Effector memory CD4-positive, alpha-beta T cell (primary cell): ENCODE measurements at places on chromosomes 13 and 19.

DNA sequence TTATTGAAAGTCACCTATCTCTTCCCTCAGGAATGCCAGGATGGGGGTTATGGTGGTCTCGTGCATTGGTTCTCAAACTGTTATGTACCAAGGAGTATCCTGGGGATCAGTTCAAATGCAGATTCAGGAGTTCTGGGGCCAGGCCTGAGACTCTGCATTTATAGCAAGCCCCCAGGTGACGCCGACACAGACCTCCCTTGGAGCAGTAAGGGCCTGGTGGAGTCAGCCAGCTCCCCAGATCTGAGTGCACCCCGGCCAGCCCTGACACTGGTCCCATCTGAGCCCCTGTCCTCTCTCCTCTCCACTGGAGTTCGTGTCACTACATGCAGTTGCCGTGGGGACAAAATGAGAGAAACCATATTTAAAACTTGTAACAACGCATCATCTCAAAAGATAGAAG lies 112.9 kb downstream of the COL4A2 start:
- H3K4me1 ChIP-seq = peaks cover 4% of the 10 kb centered on the region
- no peak overlapping the region for H3K27ac ChIP-seq
- H3K27me3 ChIP-seq = peaks cover 20% of the 10 kb centered on the region
- H3K4me3 ChIP-seq = no peak overlapping the region
- H3K36me3 ChIP-seq = no peaks in the 10 kb centered on the region

DNA sequence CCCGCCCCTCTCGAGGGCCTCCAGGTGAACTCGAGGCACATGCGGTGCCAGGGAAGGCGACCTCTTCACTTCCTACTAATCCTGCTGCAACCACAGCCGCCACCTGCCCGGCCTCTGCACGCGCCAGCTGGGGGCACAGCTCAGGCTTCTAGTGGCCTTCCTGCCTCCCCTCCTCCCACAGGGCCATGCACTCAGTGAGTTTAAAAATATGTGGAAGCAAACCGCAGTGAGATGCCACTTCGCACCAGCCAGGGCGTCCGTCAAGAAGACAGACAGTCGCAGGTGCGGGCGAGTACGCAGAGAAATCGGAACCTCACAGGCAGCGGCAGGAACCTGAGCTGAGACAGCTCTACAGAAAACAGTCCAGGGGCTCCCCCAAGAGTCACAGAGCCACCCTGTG lies 10.4 kb downstream of the LMNB2 start:
- no peaks in the 10 kb centered on the region for H3K4me1 ChIP-seq
- no peak for DNase-seq
- H3K4me3 ChIP-seq = no peak overlapping the region
- H3K27me3 ChIP-seq = no peaks in the 10 kb centered on the region
- H3K36me3 ChIP-seq = peaks cover 15% of the 10 kb centered on the region

GRCh38 chr19:14347999-14348889 lies 33.0 kb upstream of the ADGRE5 start:
- H3K4me3 ChIP-seq = peak overlapping the region; percentile 22
- H3K36me3 ChIP-seq = no peaks in the 10 kb centered on the region
- H3K4me1 ChIP-seq = peaks cover 16% of the 10 kb centered on the region
- DNase-seq = peak; percentile 42

DNA sequence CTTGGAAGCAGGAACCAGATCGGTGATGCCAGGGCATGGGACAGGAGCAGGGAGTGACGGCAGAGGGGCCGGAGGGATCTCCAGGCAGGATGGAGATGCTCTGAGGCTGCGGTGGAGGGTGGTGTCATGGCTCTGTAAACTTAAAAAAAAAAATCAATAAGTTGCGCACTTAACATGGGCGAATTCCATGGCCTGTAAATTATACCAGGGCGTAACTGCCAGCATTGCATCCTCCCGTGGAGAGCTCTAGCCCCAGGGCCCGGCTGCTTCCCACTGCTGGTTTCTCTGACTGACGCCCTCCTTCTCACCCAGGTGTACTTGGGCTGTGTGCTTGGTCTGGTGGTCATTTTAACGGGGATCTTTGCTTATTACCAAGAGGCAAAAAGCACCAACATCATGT lies 8.7 kb downstream of the ATP12A start:
- DNase-seq = no peak
- no peaks in the 10 kb centered on the region for H3K27me3 ChIP-seq
- H3K36me3 ChIP-seq = no peaks in the 10 kb centered on the region
- no peak overlapping the region for H3K27ac ChIP-seq
- peaks cover 21% of the 10 kb centered on the region for H3K4me1 ChIP-seq
- no peak overlapping the region for H3K4me3 ChIP-seq

DNA sequence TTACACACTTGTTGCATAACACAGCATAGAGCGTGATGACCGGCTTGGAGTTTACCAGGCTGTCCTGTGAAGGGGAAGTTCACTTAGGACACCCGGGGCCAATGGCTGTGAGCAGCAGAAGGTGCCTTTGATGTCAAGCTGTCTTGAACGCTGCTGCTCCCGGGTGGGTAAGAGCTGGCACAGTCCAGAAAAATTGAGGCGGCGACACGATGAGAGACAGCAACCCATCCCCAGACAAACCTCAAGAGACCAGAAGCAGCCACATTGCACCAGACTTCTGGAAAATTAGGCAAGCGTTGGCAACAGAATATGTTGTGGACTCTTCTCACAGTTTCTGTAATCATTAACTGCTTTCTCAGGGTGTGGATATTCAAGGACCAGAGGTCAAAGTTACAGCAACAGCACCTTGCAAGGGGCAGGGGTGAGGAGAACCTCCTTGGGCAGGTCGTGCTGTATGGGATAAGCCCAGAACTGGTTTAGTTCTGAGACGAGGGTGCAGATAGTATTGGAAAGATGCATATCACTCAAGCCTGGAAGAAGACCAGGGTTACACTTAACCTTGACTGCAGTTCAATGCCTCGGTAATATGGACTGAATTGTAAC lies 10.1 kb downstream of the NFILZ start:
- H3K36me3 ChIP-seq = no peaks in the 10 kb centered on the region
- H3K27me3 ChIP-seq = no peaks in the 10 kb centered on the region
- DNase-seq = no peak
- no peak overlapping the region for H3K27ac ChIP-seq

- no peak overlapping the region for H3K27ac ChIP-seq
- no peak overlapping the region for H3K4me3 ChIP-seq
- no peak for DNase-seq
- H3K4me1 ChIP-seq = no peaks in the 10 kb centered on the region
- H3K36me3 ChIP-seq = no peaks in the 10 kb centered on the region
- H3K27me3 ChIP-seq = no peaks in the 10 kb centered on the region
These were observed 25.7 kb downstream of the CHAMP1 start for GRCh38 chr13:114339857-114340534.

- peaks cover 5% of the 10 kb centered on the region for H3K4me1 ChIP-seq
- H3K4me3 ChIP-seq = no peak overlapping the region
- peaks cover 46% of the 10 kb centered on the region for H3K36me3 ChIP-seq
- no peaks in the 10 kb centered on the region for H3K27me3 ChIP-seq
- H3K27ac ChIP-seq = no peak overlapping the region
These were observed 11.2 kb upstream of the F2RL3 start for GRCh38 chr19:16877581-16877980.

- DNase-seq = no peak
- H3K4me3 ChIP-seq = no peak overlapping the region
- H3K27me3 ChIP-seq = no peaks in the 10 kb centered on the region
These were observed 111.4 kb upstream of the FRY start for GRCh38 chr13:31919971-31920726.

- no peaks in the 10 kb centered on the region for H3K27me3 ChIP-seq
- H3K36me3 ChIP-seq = no peaks in the 10 kb centered on the region
- H3K4me3 ChIP-seq = no peak overlapping the region
- no peak overlapping the region for H3K27ac ChIP-seq
These were observed 16.3 kb upstream of the PARP4 start for GRCh38 chr13:24528816-24529398.

DNA sequence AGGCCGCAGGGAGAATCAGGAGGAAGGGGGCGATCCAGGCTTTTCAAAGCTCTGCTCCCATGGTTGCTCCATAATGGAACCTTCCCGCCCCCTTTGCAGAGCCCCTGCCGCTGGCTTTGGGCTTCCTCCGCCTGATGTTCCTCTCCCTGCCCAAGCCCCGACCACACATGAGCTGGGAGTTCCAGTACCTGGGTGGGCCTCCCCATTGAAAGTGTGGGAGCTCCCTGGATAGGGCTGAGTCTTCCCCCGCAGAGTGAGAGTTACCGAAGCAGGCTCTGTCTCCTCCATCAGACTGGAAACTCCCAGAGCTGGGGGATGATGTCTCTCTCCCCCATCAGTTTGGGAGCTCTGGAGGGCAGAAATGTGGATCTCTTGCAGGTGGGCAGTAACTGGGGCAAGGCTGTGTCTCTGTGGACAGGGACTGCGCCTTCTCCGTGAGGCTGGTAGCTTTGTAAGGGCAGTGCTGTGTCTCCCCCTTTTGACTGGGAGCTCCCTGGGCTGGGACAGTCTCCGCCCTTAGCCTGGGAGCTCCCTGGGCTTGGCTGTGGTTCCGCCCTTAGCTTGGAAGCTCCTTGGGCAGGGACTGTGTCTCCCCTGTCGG lies 722 bp downstream of the DCAF15 start:
- DNase-seq = no peak
- peak overlapping the region; percentile 93 for H3K27ac ChIP-seq
- peaks cover 13% of the 10 kb centered on the region for H3K4me1 ChIP-seq
- H3K27me3 ChIP-seq = no peaks in the 10 kb centered on the region
- peak overlapping the region; percentile 91 for H3K4me3 ChIP-seq
- H3K36me3 ChIP-seq = peaks cover 31% of the 10 kb centered on the region

DNA sequence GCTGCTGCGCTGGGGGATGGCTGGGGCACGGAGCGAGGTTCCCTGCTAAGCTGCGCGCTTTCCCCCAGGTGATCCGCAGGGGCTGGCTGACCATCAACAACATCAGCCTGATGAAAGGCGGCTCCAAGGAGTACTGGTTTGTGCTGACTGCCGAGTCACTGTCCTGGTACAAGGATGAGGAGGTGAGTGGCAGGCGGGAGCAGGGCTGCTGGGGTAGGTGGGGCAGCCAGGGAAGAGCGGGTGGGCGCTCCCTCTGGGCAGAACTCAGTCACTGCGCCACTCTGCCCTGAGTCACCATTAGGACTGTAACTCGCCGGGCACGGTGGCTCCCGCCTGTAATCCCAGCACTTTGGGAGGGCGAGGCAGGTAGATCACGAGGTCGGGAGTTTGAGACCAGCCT lies 23.8 kb downstream of the TMED1 start:
- no peak for DNase-seq
- H3K4me1 ChIP-seq = peaks cover 12% of the 10 kb centered on the region
- peaks cover 61% of the 10 kb centered on the region for H3K36me3 ChIP-seq
- H3K27ac ChIP-seq = no peak overlapping the region

- no peak overlapping the region for H3K4me3 ChIP-seq
- DNase-seq = no peak
- no peaks in the 10 kb centered on the region for H3K4me1 ChIP-seq
- no peaks in the 10 kb centered on the region for H3K27me3 ChIP-seq
- H3K36me3 ChIP-seq = no peaks in the 10 kb centered on the region
- no peak overlapping the region for H3K27ac ChIP-seq
These were observed 36.9 kb downstream of the SYDE1 start for GRCh38 chr19:15144046-15144646.

- no peaks in the 10 kb centered on the region for H3K36me3 ChIP-seq
- H3K4me3 ChIP-seq = no peak overlapping the region
- DNase-seq = no peak
- no peaks in the 10 kb centered on the region for H3K27me3 ChIP-seq
- H3K27ac ChIP-seq = no peak overlapping the region
These were observed 3.9 kb downstream of the PPM1N start for GRCh38 chr19:45502111-45502510.

- peaks cover 2% of the 10 kb centered on the region for H3K4me1 ChIP-seq
- no peak overlapping the region for H3K4me3 ChIP-seq
- no peak overlapping the region for H3K27ac ChIP-seq
- no peaks in the 10 kb centered on the region for H3K36me3 ChIP-seq
These were observed 192.8 kb downstream of the GGACT start for GRCh38 chr13:100395698-100396373.
